Glomerular endothelial cell (primary cell): ENCODE measurements at places on chromosomes 3 and 15.

GRCh38 chr3:195162033-195162669 lies 108.8 kb downstream of the XXYLT1 start:
- DNase-seq, result no peak

GRCh38 chr15:75695634-75696310 lies 16.9 kb downstream of the CSPG4 start:
- DNase-seq, result no peak

DNA sequence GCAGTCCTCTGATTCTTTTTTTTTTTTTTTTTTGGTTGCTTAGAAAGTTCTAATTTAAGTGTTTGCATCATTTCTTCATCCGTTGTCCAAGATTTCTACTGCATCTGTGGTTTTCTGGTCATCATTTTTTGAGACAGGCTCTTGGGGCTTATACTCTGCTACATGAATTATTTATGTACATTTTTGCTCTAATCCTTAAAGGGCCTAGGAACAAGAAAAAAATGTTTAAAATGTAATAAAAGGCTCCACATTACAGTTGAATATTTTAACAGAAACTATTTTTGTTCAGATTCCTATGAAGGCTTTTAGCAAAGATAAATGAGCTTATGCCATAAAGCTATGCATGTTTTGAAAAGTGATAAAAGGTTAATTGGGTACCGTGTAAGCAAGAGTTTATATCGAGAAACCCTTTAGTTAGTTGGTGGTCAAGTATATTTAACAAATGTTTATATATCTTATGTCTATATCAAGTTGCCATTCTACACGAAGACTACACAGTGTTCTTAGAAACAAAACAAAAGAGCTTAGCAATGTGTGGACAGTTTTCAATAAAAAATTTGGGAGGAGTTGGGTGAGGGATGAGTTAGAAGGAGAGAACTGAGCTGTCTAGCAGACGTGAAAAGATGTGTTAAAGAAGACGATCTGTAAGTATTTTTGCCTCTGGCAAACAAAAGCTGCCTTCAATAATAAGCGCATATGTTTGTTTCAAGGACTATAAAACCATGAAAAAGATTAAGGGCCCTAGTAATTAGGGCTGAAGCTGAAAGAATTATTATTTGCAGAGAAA lies 563.6 kb upstream of the NAALADL2 start:
- DNase-seq, result no peak

DNA sequence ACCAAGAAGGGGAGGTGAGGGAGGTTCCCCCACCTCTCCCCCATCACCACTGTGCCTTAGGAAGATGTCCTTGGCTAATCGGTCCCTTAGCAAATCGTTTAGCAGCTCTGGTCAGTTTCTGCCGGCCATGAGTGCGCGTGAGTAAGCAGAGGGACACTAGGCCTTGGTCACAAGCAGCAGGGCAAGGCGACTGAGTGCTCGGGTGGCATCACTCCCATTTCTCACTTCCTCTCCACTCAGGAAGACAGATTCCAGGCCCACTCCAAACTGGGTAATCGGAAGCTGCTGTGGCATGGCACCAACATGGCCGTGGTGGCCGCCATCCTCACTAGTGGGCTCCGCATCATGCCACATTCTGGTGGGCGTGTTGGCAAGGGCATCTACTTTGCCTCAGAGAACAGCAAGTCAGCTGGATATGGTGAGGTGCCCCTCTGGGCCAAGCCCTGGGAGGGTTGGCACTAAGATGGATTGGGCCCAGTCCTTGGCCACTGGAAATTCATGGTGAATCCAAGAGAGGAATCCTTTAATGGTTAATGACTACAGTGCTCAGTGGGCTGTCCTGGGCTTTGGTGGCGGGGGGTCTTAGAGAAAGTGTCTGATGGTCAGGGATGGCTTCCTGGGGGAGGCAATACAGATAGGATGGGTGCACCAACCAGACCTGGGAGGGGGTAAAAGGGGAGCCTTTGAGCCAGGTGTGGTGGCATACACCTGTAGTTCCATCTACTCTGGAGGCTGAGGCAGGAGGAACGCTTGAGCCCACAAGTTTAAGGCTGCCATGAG lies 4.0 kb downstream of the PARP3 start:
- DNase-seq, result no peak

GRCh38 chr15:71807125-71807629 lies 3.2 kb upstream of the NR2E3 start:
- no peak for DNase-seq

GRCh38 chr3:155342344-155342743 lies 48.9 kb upstream of the STRIT1 start:
- no peak for DNase-seq
